Fibroblast of skin of left biceps (primary cell): ENCODE measurements at places on chromosomes 16 and 17.

DNA sequence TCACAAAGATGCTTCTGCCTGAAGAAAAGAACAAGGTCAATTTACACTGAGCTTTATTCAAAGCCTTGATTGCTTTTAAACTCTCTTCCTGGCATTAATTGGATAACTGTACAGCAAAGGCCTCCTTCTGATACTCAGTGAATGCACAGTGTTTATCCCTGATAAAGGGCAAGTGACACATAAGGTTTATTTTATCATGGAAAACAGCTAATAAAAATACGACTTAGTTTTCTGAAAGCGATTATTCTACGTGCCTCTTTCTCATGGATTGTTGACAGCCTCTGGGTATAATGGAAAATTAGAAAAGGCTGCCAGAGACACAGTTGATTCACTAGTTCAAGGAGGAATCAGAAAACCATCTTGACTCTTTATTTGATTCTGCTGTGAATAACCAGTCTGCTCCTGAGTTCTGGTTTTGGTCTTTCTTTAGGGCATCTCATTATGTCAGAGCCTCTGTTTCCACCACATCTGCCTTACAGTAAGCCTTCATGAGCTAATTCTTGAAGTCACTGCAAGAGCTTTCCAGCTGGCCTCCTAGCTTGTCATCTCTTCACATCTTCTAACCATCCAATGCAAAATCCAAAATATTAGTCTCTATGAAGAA is 212.9 kb downstream of the CNTNAP4 start:
- DNase-seq: no peak

- no peak for DNase-seq
Measured at GRCh38 chr16:22190081-22190775, 15.8 kb upstream of the EEF2K start.

GRCh38 chr16:80046848-80047247 is 446.3 kb upstream of the MAF start:
- no peak for DNase-seq

- no peak for DNase-seq
Measured at GRCh38 chr16:86403541-86404163, 106.7 kb upstream of the FOXF1 start.

- DNase-seq: no peak
Measured at GRCh38 chr16:72983241-72983640, 64.7 kb downstream of the ZFHX3 start.

GRCh38 chr16:67807148-67807682 is 526 bp downstream of the TSNAXIP1 start:
- no peak for DNase-seq

DNA sequence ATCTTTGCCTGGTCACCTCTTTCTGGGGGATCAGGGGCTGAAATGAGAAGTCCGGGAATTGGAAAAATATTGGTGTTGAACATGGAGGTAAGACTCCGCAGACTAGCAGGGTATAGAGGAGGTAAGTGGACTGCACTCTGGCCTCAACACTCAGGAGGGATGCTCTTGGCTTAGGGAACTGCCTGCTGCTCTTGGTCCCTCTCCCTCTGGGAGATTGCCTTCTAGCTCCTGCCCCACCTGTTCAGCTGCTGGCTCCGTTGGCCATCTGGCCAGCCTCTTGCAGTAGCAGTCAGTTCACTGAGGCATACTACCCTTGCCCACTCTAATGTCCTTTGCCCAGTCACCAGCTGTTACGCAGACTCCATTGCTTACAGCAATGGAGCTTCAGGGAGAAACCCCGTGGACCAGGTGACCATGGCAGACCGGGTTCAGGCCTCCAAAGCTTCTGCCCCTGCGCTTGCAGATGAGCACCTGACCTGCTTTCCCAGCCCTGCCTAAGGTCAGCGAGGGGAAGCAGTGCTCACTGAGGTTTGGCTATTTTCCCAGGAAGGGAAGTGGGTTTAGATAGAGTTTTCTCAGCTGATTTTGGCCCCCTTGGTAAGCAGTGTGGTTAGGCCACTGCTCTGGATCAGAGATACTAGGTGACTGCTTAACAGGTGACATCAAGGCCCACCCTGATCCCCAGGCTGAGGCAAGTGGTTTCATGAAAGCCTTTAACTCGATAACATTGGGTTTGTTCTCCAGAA is 11.9 kb downstream of the CDK5RAP3 start:
- no peak for DNase-seq

DNA sequence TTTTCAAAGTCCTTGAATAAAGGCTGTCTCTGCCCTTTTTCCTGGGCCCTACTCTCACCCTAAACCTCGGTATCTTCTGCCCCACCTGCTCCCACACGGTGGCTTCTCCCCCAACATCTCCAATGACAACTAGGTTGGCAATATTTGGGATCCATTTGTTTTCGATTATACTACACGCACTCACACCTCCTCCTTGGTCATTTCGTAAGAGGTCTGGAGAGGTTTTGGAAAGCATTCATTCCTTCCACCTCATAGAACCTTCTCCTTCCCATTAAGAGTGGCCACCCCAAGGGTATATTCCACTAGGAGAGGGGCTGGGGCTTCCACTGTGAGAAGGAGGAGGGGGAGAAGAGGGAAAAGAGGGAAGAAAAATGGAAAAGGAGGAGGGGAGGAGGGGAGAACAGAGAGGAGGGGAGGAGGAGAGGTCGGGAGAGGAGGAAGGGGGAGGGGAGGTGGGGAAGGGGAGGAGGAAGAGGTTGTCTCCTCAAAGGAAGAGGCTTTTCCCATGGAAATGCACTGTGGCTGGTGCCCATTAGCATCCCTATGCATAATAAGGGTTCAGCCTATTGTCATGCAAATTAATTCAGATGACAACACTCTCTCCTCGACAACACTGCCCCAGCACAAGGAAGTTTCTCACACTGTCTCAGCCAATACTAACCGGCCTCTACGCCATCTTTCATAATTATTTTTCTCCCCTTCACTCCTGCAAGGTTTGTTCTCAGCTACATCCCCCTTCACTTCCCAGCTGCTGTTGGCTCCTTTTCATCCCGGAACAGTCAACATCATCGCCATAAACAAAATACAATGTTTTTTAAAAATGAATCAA is 30.0 kb downstream of the SOX9 start:
- DNase-seq: no peak

DNA sequence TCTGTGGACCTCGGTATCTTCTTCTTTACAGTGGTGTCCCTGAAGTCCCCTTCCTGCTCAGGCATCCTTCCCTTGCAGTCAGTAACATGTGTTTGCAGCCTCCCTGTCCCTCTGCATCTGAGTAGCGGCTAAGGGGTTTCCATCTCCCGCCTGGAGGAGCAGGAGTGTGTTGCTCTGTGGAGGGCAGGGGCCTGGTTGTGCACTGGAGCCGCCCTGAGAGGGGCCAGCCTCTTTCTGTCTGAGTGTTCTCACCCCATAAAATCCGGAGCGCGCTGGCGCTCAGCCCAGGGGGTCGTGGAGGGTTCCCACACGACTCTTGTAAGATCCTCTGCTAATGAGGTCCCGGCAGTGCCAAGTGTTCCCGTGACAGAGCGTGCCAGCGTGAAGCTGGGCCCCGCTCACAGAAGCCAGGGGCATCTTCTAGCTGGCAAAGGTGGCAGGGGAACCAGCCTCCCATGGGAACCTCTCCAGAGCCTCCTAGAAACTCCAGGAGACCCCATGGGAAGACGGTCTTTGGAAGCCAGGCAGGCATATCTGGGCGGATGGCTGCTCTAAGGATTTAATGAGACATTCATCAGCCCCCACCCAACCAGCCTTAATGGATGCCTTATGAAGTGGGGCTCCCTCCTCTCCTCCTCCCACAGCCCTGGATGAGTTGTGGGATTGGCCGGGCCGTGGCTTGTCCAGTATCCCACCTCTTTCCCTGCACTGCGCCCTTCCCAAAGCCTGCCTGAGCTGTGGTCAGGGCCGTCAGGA is 91.4 kb upstream of the GSE1 start:
- no peak for DNase-seq

DNA sequence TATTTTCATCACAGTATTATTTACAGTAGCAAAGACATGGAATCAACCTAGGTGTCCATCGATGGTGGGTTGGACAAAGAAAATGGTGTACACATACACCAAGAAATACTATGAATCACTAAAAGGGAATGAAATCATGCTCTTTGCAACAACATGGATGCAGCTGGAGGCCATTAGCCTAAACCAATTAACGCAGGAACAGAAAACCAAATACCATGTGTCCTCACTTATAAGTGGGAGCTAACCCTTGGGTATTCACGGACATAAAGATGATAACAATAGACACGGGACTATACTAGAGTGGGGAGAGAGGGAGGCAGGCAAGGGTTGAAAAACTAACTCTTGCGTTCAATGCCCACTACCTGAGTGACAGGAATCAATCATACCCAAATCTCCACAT is 41.0 kb downstream of the MRPS23 start:
- no peak for DNase-seq

- DNase-seq: no peak
Measured at GRCh38 chr17:633641-634101, 81.0 kb downstream of the VPS53 start.

- no peak for DNase-seq
Measured at GRCh38 chr16:58219432-58219831, 21.5 kb upstream of the CSNK2A2 start.

GRCh38 chr17:13337151-13337550 is 264.6 kb downstream of the HS3ST3A1 start:
- peak; percentile 65 for DNase-seq

- no peak for DNase-seq
Measured at GRCh38 chr17:32931686-32932085, 3.7 kb downstream of the TMEM98 start.

- no peak for DNase-seq
Measured at GRCh38 chr17:64406321-64407200, 15.9 kb upstream of the PECAM1 start.

DNA sequence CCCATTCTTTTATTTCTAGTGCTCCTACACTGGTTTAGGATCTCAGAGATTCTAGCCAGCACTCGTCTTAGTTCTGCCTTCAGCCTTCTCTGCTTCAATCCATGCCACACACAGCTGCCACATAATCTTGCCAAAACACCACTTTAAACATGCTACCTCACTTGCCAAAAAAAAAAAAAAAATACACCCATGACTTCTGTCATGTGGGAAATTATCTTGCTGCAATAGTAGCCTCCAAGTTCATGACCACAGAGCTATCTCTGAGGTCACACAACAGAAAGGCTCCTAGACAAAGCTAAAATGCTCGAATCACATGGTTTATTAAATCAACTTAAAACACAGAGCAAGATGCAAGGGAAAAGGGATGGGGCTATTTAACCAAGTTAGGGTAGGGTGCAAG is 18.1 kb downstream of the FZD2 start:
- no peak for DNase-seq

DNA sequence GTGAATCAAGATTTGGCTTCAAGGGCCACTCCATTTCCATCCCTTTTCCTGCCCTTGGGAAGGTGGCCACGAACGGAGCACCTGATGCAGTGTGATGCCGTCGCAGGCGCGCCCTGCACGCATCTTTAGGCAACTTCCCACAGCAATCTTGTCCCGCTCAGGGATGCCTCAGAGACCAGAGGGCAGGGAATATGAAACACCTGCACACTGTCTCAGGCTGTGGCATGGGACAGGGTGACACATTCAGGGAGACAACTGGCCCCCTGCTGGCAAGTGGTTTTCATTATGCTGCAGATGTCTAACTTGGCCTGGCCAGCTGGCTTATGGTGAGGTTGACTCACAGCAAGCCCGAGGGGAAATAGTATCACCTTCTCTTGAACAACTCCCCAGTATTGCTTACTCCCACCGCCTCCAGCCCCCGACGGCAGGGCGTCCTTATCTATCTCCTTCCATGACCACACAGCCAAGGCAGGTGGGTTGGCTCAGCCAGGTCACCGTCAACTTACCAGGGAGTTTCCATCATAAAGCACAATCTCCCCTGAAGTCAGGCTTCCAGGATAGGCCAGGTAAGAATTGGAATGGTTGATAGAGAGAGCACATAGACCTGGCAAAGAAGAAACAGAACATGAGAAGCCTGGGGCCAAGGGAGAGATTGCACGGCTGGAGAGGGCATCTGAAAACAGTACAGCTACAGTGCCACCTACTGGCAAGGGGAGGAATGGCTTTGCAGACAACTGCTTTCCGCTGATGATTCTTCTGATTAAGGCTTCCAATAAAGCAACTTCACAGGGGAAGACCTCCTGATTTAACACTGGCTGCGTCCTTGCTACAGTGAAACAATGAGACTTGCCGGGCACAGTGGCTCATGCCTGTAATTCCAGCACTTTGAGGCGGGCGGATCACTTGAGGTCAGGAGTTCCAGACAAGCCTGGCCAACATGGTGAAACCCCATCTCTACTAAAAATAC is 21.1 kb downstream of the WIPI1 start:
- no peak for DNase-seq

DNA sequence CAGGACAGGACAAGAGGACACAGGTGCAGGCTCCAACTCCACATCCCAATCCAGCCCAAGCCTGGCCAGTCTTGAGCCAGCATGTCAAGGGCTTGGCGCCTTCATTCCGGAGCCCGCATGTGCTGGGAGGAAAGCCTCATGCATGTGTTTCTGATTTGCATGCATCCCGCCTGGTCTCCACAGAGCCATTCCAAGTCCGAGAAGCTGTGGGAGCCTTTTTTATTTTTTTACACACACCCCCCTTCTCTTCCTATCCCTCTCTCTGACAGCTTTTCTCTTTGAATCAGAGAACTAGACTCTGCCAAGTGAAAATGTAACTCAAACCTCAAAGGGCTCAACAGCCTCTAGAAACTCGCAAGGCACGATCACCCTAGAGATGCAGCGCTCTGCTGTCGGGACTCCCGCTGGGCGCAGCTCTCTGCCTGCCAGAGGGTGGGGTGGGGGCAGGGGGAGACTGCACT is 45.1 kb downstream of the NOG start:
- DNase-seq: peak; percentile 81

DNA sequence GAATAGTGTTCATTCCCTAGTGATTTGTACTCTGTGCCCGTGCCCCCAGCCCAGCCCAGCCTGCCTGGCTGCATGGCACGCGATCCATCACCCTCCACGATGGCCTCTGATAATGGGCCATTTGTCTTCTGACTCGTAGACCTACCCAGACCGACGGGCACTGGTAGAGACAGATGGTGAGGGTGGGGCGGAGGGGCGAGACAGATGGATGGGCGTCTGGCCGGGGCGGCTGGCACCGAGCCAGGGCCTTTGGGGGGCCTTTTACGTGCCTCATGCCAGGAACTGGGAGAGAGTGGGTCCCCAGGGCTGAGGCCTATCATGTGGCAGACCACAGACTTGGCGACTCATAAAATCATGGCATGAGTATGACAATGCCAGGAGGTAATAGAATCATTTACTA is 25.4 kb downstream of the CRHR1 start:
- no peak for DNase-seq

DNA sequence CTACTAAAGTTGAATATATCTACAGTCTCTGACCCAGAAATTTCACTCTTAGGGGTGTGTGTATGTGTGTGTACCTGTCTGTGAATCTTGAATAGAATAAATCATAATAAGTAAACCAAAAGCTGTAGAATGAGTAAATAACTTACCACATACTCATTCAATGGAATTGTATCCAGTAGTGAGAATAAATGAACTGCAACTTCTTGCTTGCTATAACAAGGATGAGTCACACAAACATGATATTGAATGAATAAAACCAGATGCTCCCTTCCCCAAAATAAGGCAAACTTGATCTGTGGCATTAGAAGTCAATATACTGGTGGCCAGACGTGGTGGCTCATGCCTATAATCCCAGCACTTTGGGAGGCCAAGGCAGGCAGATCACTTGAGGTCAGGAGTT is 259.8 kb upstream of the MON1B start:
- DNase-seq: no peak

- DNase-seq: no peak
Measured at GRCh38 chr16:20310421-20311395, 16.6 kb downstream of the GP2 start.
